ENCODE measurements at places on chromosomes 6 and 20. TPM values are rescaled to one million over a fixed set of nuclear protein-coding genes. Genes with fewer than 3 reads are reported as not detected.

The EYS gene
- polyA plus RNA-seq, result 0.07 TPM

The BICRAL gene
- polyA plus RNA-seq, result 6.8 TPM

The MOG gene
- polyA plus RNA-seq, result not detected

The NCR2 gene
- not detected for polyA plus RNA-seq

The HRH3 gene
- not detected for polyA plus RNA-seq

The HLA-DQB1 gene
- 1,148 TPM for polyA plus RNA-seq

The LCA5 gene
- 1.6 TPM for polyA plus RNA-seq
